ENCODE measurements at places on chromosomes 7 and 10.

DNA sequence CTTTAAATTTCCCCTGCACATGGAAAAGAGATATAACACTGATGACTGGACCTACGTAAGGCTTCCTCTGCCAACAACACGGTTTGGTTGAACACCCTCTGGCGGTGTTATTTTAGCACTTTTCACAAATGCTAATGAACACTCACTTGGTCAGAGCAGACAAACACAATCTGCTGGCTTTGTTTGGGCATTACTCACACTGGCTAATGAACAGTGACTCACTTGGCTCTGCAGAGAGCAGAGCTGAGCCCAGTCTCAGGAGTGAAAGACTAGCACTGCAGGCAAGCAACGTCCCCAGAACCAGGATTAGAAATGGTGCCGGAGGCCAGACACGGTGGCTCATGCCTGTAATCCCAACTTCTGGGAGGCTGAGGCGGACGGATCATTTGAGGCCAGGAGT lies 430.8 kb downstream of the PLXNA4 start:
- no peak for DNase-seq

DNA sequence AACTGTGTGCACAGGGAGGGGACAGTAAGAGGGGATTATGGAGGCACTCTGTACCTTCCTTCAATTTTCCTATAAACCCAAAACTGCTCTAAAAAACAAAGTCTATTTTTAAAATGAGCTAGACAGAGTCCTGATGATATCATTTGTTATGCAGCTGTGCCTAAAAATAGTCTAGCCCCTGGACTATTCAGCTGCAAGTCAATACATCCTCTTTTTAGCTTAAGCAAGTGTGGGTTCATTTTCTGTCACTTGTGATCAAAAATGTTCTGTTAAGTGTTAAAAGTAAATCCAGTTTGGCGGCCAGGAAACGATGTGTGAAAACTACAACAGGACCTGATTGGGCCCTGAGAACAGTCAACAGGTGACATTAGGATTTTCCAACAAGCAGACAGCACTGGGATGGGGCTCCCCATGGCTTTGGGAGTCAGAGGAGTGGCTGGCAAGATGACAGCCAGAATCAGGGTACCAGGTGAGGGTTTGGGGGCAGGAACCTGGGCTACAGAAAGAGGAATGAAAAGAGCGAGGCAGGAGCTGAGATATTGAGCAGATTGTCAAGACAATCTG lies 33.9 kb downstream of the FAM107B start:
- no peak for DNase-seq

DNA sequence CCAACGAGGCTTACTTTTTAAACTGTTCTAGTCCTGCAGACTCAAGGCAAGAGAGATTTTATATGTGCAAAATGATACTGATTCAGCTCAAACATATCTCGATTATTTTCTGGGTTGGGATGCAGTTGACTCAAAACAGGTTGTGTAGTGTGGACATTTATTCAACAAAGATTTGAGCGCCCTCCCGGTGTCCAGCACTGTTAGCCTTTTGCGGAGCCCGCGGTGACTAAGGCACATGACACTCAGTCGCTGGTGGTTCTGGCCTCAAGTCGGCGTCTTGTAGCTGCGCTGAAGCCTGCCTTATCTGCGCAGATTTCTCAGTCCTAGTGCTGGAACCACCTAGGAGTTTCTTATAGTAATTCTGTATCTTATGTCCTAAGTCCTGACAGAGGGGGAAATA lies 938 bp upstream of the CADPS2 start:
- DNase-seq = no peak

GRCh38 chr10:117186832-117187615 lies 10.3 kb upstream of the KCNK18 start:
- DNase-seq = no peak

- DNase-seq = no peak
These were observed 6.9 kb downstream of the ITGB1 start for GRCh38 chr10:32951111-32951510.

DNA sequence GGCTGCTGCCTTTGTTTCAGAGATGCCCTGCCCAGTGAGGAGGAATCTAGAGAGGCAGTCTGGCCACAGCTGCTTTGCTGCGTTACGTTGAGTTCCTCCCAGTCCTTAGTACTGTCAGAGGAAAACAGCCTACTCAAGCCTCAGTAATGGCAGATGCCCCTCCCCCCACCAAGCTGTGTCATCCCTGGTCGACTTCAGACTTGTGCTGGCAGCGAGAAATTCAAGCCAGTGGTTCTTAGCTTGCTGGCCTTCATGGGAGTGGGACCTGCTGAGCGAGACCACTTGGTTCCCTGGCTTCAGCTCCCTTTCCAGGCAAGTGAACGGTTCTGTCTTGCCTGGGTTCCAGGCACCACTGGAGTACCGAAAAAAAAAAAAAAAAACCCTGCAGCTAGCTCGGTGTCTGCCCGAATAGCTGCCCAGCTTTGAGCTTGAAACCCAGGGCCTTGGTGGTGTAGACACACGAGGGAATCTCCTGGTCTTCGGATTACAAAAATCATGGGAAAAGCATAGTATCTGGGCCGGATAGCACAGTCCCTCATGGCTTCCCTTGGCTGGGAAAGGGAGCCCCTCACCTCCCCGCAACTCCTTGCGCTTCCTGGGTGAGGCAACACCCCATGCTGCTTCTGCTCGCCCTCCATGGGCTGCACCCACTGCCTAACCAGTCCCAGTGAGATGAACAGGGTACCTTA lies 9.1 kb downstream of the SDHAF3 start:
- DNase-seq = no peak

GRCh38 chr10:123074215-123074614 lies 61.6 kb upstream of the HMX3 start:
- no peak for DNase-seq

- DNase-seq = no peak
These were observed 114.0 kb downstream of the PTPN20 start for GRCh38 chr10:47025253-47025539.

DNA sequence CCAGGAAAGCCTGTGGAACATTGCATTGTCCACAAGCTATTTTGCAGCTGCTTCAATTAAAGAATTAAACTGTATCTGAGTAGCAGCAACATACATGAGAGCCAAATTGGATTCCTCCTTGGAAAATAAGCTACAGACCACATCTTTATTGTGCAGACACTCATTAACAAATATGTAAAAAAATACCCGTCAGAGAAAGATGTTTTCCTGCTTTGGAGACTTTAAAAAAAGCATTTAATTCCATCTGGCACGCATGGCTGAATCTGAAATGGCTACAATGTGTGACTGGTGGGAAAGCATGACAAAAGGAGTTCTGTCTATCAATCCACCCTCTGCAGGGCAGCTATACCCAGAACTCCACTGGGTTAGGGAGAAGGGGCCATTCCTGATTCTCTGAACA lies 73.1 kb upstream of the HPS1 start:
- DNase-seq = no peak

GRCh38 chr7:100342765-100343164 lies 15.2 kb upstream of the PILRB start:
- no peak for DNase-seq

- DNase-seq = no peak
These were observed 13.3 kb downstream of the SLC26A5 start for GRCh38 chr7:103432712-103433111.

GRCh38 chr10:34075254-34075926 lies 739.7 kb downstream of the PARD3 start:
- no peak for DNase-seq

DNA sequence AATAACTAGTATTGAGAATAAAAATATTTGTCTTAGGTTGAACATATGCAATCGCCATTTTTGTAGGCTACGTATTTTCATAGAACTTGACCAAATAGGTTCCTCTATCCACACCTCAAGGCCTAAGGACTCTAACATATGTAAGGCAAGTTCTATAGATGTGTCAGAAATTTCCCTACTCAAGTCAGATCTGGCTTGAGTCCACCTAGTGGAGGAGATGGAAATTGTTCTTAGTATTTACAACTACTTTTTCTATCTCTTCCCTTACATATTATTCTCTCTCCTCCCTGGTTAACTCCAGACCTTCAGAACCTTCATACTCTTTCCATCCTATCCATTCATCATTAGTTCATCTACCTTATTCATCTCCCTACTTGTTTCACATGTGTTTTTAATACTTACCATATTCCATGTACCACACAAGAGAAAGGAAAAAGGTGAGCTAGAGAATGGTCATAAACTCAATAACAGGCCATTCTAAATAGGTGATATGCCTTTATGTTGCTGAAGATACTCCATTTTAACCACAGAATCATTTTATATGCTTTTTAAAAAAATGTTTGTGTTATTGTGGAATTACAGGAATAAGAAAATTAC lies 174.5 kb upstream of the HDAC9 start:
- DNase-seq = no peak

DNA sequence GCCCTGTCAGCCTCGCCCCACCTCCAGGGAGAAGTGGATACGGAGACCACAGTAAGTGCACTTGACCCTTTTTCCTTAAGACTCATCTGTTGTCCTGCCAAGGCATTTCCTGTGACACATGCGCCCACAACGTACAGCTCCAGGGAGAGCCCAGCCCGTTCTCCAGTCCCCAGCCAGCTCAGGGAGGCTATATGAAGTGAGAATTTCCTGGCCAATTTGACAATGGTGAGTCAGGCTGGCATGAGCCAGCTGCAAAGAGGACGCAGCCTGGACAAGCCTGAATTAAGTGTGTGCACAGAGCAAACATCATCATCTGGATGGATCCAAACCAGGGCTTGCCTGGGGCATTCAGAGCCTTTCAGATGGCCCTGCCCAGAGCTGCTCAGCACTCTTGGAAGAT lies 244.8 kb downstream of the KCNMA1 start:
- DNase-seq = no peak

DNA sequence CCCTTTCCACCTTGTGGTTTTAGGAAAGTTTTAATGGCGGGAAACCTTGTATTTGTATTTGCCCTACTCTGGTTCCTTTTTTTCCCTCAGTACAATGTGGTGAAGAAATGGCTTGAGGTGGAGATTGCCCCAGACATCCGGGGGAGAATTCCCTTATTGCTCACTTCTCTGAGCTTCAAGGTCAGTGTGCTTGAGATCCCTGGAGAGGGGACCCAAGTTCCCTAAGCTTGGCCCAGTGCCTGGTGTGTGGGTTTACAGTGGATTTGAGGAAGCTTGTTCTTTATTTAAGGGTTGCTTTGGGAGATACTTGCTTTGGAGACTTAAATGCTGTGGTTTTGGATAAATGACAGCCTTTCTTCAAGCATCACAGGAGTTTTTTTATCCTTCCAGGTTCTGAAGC lies 18.3 kb downstream of the CALHM2 start:
- DNase-seq = no peak

DNA sequence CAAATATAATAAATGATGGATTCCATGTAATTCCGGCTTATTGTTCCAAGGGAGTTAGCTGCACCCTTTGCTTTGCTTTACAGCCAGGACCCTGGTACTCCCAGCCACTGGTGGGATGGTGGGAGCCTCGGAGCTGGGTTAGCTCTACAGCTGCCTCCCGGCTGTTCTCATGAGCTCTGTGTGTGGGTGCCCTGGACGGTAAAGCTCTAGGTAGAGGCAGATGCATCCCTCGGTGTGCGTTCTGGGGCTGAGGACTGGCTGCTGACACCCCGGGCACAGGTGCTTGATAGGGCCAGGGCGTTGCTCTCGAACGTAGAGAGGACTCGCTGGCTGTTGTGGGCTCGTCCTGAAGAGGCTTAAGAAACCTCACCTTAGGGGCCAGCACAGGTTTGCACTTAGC lies 50.1 kb downstream of the PFKP start:
- DNase-seq = no peak

DNA sequence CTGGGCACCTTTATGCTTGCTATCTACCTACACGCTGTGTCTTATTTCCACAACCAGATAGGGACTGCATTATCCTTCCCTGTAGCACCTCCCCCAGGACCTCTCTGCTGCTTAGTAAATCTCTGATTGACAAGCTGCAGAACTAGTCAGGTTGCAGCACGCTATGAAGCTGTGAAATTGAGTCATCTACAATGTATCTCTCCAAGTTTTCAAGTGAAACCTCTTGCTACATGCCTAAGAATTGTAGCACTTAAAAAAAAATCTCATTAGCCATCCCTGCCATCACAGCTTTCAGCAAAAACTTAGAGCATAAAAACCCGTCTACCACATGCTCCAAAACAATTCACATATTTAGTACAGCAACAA lies 69.7 kb upstream of the FGFR2 start:
- no peak for DNase-seq

- DNase-seq = no peak
These were observed 14.4 kb downstream of the RNF216 start for GRCh38 chr7:5767066-5767465.

DNA sequence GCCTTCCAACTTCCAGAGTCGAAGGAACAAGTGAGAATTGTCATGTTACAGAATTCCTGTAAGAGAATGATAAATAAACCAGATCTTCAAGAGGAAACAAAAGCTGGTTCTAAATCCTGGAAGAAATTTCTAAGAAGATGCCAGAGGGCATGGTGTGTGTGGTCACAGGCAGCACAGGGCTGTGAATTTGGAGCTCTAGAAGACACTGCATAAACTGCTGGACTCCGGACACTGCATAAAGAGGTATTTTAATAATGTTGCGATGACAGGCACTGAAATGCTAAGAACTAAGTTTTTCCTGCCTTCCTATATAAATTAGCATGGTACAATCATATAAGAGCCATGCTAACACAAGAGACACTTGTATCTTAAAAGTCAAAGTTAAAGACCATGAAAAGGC lies 86.0 kb downstream of the LARP4B start:
- DNase-seq = no peak

- no peak for DNase-seq
These were observed 26.7 kb downstream of the TSPAN12 start for GRCh38 chr7:120831260-120831659.

DNA sequence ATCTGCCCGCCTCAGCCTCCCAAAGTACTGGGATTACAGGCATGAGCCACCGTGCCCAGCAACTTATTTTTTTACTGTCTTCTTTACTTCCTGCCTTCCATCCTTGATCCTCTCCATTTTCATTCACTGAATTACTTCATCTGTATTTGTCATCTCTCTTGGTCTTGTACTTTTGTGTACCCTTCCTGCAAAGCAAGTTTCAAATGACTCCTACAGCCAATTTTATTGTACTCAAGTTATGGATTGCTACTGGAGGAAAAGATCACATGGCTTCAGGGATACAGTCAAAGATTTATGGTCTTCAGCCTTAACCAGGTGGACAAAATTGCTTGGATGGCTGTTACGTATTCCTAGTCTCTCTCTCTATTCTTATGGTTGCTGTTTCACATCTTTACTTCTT lies 22.6 kb downstream of the SEPTIN7 start:
- no peak for DNase-seq

GRCh38 chr10:103449208-103450144 lies 2.7 kb downstream of the CALHM2 start:
- no peak for DNase-seq

Data from stimulated activated CD8-positive, alpha-beta memory T cell treated with anti-CD3 and anti-CD28 coated beads, Interleukin-12 subunit alpha, Interleukin-12 subunit beta, amount 100 ng/mL, for 1 hour (primary cell).